ENCODE measurements at places on chromosomes 6 and 20. TPM values are rescaled to one million over a fixed set of nuclear protein-coding genes. Genes with fewer than 3 reads are reported as not detected.

Gene OPRL1
- total RNA-seq: 7.4 TPM

Gene HCK
- not detected for total RNA-seq

Gene KCNK16
- total RNA-seq: not detected

- DNase-seq: no peak
Measured at GRCh38 chr6:45445364-45445748, 67.6 kb upstream of the SUPT3H start.

DNA sequence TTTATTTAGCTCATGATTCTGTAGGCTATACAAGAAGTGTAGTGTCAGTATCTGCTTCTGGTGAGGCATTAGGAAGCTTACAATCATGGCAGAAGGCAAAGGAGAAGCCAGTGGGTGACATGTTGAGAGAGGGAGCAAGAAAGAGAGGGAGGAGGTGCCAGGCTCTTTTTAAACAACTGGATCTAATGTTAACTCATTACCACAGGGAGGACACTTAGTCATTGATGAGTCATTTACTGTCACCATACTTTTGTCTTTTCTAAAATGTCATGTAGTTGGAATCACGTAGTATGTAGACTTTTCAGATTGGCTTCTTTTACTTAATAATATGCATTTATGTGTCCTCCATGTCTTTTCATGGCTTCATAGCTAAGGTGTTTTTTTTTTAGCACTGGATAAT lies 58.1 kb downstream of the NUS1 start:
- peak; percentile 29 for DNase-seq

DNA sequence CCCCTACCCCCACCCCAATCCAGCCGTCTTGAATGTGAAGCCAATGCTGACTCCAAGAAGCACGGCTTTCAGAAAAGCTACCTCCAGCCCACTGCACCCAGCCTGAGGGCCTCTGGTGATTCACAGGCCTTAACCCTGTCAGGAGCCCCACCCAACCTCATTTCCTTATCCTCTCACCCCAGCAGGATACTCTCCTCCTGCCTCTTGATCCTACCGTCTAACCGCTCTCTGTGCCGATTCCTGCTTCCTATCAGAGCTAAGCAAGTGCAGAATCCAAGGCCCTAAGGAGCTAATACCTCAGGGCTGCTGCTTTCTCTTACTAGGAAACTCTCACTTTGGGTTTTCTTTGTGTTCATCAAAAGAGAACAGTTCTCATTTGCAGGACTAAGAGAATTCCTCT lies 47.2 kb downstream of the TRERF1 start:
- DNase-seq: peak; percentile 90

DNA sequence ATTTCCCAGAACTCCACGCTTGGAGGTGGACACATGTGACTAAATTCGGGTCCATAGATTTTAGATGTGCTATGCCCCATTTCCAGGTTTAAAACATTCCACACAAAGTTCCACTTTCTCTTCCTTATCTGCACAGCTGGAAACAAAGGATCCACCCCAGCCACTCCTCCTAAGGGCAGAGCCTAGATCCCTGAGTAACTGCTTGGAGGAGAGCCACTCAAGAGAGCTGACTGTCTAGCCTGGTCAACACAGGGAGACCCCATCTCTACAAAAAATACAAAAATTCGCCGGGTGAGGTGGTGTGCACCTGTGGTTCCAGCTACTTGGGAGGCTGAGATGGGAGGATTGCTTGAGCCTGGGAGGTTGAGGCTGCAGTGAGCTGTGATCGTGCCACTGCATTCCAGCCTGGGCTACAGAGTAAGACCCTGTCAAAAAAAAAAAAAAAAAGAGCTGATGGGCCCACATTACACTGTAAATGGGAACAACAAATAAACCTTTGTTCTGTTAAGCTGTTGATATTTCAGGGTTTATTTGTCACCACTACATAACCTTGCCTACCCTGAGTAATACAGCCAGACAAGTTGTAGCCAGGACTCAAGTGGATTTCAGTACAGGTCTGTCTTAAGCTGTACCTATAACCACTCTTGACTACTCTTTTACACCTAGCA lies 25.8 kb upstream of the SNRPC start:
- DNase-seq: no peak

- no peak for DNase-seq
Measured at GRCh38 chr6:24214984-24215383, 89.0 kb downstream of the NRSN1 start.

GRCh38 chr6:71012866-71013469 lies 56.1 kb upstream of the B3GAT2 start:
- peak; percentile 63 for DNase-seq

DNA sequence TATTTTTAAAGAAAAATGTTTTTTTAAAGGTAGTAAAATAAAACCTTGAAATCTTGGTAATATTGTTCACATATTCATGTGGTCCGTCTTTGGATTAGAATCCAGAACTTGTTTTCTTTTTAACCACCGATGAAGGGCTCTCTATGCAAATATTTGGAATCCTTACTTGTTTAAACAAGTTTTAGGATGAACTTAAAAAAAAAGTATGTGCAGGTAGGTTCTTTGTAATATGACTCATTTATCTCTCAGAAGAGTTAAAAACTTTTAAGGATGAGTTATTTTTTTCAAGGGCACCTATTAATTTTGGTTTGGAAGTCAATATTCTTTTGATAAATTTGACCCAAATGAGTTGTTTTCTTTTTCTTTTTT lies 8.9 kb downstream of the DSP start:
- peak; percentile 76 for DNase-seq

DNA sequence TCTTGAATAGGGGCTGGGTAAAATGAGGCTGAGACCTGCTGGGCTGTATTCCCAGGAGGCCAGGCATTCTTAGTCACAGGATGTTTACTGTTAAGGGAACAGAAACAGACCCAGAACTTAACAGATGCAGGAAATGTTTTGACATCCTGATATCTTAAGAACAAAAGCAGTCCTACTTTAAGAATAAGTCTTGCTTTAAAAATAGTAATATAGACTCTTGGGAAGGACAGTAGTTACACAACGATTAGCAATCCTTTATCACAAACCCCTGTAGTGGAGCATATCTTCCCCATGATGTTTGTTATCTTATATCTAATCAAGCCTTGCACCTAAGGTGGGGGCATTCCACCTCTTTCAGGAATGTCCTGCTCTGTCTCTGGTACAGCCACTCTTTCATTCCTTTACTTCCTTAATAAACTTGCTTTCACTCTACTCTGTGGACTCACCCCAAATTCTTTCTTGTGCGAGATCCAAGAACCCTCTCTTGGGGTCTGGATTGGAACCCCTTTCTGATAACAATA lies 493.7 kb upstream of the SULF2 start:
- no peak for DNase-seq

DNA sequence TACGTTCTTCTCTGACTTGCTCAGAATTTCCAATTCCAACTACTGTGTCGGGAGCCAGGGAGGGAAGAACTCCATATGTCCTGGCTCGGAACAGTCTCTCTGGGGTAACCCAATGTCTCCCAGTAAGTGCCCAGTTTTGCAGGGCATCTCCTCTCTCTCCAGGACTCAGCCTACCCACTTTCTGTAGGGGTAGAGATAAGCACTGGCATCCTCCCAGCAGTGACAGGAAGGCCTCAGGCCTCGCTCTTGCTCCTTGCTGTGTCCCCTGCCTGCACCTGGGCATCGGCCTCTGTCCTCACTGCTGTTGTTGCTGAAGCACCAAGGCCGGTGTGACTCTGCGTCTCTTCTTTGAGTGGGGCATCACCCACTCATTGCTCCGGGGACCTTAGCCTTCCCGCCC lies 388.9 kb upstream of the JARID2 start:
- no peak for DNase-seq

DNA sequence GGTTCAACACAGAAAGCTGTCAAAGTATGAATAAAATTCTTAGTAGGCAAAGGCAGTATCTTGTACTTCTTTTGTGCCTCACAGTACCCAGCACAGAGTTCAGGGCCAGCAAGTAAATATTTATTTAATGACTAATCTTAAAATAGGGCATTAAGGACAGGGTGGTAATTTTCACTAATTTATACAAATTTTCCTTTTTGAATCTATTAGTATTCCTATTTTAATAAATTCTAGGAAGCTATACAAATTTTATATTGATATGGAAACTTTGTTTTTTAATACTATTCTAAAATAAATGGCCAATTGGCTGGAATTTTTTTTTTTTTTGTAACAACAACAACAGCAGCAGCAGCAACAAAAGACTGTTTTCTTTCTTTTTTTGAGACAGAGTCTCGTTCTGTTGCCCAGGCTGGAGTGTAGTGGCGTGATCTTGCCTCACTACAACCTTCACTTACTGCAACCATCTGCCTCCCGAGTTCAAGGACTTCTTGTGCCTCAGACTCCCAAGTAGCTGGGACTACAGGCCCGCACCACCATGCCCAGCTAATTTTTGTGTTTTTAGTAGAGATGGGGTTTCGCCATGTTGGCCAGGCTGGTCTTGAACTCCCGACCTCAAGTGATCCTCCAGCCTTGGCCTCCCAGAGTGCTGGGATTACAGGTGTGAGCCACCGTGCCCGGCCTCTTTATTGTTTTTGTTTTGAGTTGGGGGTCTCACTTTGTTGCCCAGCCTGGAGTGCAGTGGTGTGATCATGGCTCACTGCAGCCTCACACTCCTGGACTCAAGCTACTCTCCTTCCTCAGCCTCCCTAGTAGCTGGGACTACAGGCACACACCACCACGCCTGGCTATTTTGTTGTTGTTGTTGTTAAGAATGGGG lies 85.2 kb downstream of the FKBP5 start:
- DNase-seq: peak; percentile 67

DNA sequence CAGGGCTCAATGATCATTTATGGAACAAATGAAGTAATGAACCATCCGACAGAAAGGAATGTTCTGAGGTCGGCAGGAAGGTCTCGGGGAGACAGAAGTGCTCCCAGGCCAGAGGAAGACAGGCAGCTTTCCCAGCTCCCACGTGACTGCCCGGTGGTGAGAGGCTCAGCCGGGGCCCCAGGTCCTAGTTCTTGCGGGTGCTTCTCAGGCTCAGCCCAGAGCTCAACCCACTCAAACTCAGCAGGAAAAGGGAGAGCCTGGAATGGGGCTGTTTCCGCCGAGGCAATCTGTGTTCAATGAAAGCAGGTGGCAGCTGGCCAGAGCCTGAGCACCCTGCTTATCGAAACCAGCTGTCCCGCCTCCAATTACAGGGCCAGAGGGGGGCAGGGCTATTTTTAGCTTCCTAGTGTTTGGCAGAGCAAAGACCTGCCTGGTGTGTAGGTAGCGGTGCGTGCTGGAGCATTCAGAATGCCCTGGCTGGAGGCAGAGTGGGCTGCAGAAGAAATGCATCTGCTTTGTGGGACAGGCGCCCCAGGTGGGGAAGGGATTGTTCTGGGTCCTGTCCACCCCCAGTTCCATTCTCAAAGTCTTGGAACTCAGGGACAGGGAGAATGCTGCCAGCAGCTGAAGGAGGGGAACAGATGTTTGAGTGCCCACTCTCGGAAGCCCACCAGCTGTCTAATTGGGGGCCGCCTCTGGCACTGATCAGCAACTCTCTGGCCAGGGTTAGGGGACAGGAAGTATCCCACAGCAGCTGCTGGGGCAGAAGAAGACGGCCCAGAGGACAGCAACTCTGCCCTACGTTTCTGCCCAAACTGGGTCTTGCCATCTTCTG lies 145.1 kb downstream of the PREX1 start:
- no peak for DNase-seq

GRCh38 chr6:39113788-39114187 lies 1.2 kb downstream of the SAYSD1 start:
- no peak for DNase-seq

GRCh38 chr6:3285732-3286131 lies 27.0 kb downstream of the PSMG4 start:
- no peak for DNase-seq

GRCh38 chr20:32315399-32315798 lies 37.9 kb downstream of the KIF3B start:
- no peak for DNase-seq

GRCh38 chr6:129843573-129843972 lies 17.5 kb downstream of the TMEM244 start:
- DNase-seq: peak; percentile 4

GRCh38 chr6:62670490-62671223 lies 384.6 kb upstream of the KHDRBS2 start:
- no peak for DNase-seq

DNA sequence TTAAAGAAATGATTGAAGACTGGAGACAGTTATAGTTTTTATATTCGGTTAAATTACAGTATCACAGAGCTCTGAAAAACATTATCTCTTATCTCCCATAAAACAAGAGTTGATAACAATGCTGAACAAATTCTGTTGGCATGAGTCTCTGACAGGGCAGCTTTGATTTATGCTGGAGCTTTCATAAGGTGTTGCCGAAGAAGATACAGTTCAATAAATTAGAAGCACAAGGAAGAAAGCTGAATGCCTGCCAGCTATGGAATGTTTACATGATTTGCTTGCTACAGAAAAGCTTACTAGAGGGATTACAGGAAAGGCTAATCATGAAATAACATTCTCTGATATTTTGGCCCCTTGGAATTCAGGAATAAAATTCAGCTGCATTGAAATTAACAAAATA lies 431.9 kb upstream of the GJE1 start:
- no peak for DNase-seq

- DNase-seq: no peak
Measured at GRCh38 chr20:19401096-19401495, 188.7 kb downstream of the SLC24A3 start.
